ENCODE measurements at places on chromosomes 1 and 21.

DNA sequence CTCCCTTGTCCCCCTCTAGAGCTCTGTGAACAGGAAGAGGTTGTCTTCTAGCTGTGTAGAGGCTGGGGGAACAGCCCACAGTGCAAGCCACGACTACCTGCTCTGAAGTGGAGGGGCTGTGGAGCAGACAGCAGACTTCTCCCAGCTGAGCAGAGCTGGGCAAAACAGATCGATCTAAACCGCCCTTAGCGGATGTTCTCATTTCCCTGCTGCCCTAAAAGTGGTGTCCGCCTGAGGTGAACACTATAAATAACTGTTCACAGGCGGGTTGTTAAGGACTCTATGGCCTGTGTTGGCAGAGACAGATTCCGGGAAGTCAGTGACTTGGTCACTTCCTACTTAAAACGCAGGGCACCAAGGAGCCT, 203.2 kb downstream of the RHOU start:
- DNase-seq, result no peak

GRCh38 chr1:176374967-176375569, 87.9 kb upstream of the PAPPA2 start:
- DNase-seq, result peak; percentile 37

- DNase-seq, result no peak
Measured at GRCh38 chr1:240475832-240476231, 136.1 kb downstream of the GREM2 start.

- DNase-seq, result no peak
Measured at GRCh38 chr1:230798491-230798890, 51.3 kb downstream of the CAPN9 start.

DNA sequence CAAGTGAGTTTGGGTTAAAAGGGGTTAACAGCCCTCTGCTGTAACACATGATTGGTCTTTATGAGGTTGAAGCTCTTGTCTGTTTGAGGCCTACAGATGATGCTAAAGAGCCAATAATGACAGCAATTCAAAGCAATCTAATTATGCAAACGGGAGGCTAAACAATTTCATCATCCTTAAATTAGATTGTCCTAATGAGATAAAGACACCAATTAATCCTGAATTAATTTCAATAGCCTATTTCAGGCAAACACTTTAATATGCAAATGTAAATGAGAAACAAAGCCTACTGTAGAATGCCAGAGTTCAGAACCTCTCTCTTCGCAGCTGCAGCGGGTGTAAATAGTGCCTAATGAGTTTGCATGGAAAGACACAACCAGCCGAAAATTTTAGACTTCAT, 504.7 kb upstream of the PBX1 start:
- no peak for DNase-seq

DNA sequence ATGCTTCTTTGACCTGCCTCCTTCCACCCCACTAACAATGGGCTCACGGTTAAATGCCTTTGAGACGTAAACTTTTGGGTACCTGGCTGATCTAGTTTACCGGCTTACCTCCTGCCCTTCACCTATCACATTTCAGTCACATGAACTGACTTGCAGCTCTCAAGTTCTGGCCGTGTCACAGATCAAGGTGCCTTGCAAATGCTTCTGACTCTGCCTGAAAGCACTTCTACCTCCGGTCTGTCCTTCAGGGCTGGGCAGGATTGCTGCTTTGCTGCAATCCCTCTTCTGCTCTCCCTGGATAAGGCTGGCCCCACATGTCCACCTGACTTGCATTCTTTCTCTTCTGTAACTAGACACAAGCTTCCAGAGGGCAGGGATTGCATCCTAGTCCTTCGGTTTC, 69.0 kb downstream of the GRIK1 start:
- no peak for DNase-seq

DNA sequence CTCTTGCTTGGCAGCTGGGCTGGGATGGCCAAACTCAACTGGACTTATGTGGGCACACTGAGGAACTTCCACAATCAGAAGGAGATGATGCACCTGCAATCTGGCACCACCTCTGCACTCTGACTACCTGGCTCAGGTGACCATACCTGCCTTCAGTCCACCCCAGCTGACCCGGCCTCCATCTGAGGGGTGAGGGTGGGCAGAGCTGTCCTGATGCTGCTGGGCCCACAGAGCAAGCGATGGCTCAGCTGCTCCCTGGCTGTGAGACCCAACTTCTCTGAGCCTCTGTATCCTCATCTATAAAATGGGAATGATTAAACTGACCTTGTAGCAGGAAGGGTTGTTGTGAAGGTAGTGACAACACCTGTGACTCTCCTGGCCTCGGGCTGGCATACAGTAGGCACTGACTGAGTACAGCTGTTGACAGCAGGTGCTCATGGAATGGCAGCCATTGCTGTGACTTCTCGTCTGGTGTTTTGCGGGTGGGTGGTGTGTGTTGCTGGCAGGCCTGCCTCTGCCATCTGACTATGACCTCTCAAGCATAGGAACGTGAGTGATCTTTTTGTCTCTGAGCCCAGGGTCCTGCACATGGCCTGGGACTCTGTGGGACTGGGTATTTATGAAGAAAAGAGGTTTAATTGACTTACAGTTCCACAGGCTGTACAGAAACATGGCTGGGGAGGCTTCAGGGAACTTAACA, 438.5 kb downstream of the PTPRU start:
- DNase-seq, result no peak

DNA sequence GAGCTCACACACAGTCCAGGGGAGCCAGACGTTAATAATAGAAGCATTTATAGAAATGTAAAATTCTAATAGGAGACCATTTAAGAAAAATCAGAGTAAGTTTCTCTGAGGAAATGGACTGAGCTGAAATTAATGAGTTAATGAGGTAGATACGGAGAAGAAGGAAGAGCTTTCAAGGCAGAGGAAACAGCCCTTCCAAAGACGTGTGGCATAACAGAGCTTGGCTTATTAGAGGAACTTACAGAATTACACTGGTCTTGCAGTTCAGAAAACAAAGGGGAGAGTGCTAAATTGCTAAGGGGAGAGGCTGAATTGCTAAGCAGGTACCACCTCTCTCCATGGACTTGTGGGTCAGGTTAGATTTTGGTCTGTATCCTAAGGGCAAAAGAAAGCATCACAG, 8.2 kb upstream of the PIGK start:
- no peak for DNase-seq

DNA sequence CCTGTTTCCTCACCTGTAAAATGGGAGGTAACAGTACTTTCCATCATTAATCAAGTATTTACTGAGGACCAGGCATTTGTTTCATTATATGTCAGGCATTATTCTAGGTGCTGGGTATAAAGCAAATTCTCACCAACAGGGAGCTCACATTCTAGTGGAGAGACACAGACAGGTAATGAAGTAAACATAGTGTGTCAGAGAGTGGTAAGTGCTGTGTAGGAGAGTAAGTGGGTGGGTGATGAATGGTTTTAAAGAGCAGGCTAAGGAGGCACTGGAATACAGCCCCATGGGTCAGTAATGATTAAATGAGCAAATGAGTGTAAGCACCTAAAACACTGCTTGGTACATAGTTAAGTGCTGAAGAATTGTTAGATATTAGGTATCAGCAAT, 60.4 kb downstream of the DNTTIP2 start:
- no peak for DNase-seq

GRCh38 chr21:33198346-33199099, 31.2 kb upstream of the IFNAR2 start:
- no peak for DNase-seq

DNA sequence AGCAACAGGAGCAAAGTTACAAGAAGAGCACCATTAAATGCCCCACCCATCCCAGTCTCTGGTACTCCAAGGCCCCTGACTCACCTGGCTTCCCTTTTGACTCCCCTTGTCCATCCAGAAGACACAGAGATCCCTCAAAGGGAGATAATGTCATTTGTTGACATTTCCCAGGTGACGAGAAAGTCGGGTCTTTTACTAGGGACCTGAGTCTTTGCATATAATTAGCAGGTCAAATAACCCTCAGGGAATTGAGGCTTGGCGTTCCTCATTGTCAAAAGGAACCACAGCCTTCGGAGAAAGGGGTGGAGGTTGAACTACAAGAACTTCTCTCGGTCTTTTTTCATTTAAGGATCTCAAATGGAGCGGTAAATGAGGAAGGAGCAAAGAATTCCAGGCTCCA, 133.2 kb downstream of the PROX1 start:
- no peak for DNase-seq

DNA sequence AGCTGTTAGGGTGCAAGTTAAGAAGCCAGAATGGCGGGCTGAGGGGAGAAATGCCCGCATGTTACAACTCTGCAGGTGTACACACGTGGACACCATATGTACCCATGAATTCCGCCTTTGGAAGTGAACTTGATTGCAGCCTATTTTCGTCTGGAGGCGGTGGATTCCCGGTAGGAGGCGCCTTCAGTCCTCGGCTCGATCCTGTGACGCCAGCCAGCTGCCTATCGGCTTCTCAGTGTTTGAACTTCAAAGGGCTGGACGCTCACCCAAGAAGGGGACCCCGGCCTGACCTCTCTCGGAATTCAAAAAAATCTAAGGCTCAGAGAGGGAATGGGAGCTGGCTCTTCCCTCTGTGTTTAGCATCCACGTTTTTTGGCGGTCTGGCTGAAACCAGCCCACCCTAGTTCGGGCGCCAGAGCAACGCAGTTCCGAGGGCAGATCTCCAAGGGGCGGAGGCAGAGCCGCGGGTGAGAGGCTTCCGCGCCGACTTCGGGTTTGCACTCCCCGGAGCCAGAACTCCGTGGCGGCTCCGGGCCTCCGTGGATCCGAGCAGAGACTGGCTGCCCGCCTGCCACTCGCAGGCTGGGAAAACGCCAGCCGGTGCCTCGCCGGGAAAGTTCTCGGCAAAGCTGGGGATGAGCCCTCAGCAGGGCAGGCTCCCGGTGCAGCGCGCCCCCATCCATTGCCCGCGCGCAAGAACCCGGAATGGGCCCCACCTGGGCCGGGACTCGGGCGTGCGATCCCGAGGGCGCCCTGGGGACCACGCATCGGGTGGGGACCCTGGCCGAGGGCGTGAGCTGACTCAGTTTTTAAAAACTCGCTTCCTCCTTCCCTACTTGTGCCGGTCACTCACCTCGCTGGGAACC, 996 bp upstream of the TMEM51 start:
- peak; percentile 92 for DNase-seq

DNA sequence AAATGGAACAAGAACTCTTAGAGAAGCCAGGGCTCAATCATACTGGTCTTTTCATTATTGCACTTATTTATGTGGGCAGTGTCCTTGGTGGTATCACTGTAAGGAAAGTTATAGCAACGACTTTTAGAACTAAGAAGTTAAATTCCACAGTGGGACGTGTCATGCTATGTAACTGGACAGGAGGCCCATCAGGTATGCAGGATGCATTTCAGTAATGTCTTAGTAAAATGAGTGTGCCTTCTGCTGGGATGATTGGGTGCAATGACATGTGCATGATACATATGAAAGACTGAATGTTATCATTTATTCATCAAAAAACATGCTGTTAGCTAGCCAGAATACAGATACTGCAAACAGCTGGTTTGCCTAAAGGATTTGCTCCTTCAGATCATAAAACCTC, 6.9 kb upstream of the ATP1B1 start:
- DNase-seq, result no peak

DNA sequence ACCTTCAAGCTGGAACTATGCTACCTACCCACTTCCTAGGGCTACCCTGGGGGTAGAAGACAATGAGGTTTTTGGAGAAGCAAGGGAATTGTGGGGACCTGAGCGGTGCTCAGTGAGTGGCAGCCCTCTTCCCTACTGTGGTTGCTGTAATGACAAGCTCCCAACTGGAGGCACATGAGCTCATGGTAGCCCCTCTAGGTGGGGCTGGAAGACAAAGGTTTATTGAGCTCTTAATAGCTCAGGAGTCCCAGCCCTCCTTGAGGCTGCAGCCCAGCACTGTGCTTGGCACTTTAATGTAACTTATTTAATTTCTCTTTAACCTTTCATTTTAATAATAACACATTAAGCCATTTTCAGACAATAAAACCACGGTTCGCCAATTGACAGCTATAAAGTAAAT, 528.9 kb downstream of the OMA1 start:
- DNase-seq, result no peak

- no peak for DNase-seq
Measured at GRCh38 chr1:42670425-42670824, 11.8 kb upstream of the YBX1 start.

GRCh38 chr1:223621312-223621734, 44.2 kb downstream of the CAPN8 start:
- no peak for DNase-seq

DNA sequence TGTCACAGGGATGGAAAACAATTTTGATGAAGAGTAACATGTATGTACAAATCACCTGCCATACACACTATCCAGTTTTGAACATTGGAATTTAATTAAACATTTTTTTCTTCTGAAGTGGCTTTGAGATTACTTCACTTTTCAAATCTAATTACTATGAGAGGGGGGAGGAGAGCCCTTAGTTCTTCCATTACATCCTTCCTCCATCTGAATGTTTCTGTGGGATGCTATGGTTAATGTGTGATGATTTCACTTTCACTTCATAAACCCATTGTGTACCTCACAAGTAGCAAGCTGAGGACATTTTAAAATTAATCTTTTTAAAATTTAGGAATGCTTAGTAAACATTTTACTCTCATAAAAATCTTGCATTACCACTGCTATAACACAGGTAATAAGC, 156.9 kb downstream of the RUNX1 start:
- no peak for DNase-seq

- DNase-seq, result no peak
Measured at GRCh38 chr1:162677607-162678371, 45.5 kb downstream of the DDR2 start.

GRCh38 chr1:113991467-113991997, 12.3 kb downstream of the OLFML3 start:
- DNase-seq, result no peak

DNA sequence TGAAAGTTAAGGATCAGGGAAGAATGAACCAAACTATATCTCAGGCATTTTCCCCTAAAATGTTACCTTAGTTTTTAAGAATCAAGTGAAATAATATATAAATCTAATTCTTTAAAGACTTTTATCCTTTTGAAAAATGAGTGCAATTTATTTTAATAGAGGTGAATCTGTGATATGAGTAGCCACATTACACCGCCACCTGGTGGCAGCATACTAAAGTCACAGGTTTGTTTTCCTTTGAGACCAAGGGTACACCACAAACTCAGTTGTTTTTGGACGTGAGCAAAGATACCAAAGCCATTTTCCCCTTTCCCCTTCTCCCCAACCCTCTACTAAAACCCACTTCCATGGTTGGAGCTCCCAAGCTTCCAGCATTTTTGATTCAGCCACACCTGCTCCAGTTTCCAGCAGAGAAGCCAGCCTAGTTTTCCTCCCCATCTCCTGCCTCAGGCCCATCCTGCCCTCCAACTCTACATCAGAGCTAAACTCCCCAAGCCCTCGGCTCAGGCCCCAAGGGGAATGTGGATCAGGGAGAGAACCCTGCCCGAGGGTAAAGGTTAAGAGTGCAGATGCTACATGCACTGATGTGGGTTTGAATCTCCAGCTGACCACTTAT, 22.9 kb upstream of the LDLRAP1 start:
- DNase-seq, result peak; percentile 81

Measured in ovary (tissue), 10 donors.